ENCODE measurements at places on chromosomes 13 and 19.

- DNase-seq = no peak
These were observed 32.6 kb downstream of the KBTBD6 start for GRCh38 chr13:41099986-41100385.

GRCh38 chr19:3451451-3451866 lies 28.9 kb downstream of the SMIM24 start:
- DNase-seq = no peak

GRCh38 chr19:10648360-10648759 lies 5.8 kb upstream of the ILF3 start:
- no peak for DNase-seq

DNA sequence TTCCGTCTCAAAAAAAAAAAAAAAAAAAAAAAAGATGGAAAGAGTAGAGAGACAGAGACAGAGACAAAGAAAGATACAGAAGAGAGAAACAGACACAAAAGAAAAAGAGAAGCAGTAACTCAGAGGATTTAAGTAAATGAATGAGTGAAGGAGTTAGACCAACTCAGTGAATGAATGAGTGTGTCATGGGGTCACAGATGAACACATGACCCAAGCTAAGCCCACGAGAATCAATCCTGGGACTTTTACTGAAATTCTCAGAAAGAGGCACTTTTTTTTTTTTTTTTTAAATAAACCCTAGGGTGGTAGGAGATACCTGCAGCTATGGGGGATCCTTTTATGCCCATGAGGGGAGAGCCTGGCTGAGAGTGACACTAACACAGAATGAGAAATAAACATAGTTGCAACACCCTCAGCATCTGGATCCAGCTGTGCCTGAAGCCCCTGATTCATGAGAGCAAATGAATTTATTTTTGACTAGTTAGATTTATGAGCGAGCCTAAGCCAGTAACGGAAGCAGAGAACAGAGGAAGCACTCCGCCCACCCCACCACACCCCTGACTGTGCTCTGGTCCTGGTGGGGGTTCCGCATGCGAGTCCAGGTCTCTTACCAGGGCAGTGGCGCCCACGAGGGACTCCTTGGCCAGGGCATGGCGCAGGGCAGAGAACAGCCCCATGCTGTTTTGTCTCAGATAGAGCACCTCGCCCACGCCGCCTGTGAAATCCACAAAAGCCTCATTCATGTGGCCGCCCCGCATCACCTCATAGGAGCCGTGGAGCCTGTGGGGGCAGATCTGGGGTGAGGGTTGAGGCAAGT lies 4.6 kb downstream of the CAPN12 start:
- DNase-seq = no peak

DNA sequence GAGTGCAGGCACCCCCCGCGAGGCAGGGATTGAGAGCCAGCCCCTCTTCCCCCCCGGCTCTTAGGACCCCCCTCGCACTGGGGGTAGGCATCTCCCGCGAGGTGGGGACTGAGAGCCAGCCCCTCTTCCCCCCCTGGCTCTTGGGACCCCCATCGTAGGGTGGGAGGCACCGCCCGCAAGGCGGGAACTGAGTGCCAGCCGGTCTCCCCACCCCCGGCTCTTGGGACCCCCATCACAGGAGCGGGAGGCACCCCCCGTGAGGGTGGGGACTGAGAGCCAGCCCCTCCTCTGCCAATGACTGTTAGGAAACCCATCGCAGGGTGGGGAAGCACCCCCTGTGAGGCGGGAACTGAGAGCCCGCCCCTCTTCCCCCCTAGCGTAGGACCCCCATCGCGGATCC lies 363.4 kb upstream of the SPRY2 start:
- no peak for DNase-seq

GRCh38 chr13:106286811-106287210 lies 248.7 kb downstream of the EFNB2 start:
- DNase-seq = no peak

DNA sequence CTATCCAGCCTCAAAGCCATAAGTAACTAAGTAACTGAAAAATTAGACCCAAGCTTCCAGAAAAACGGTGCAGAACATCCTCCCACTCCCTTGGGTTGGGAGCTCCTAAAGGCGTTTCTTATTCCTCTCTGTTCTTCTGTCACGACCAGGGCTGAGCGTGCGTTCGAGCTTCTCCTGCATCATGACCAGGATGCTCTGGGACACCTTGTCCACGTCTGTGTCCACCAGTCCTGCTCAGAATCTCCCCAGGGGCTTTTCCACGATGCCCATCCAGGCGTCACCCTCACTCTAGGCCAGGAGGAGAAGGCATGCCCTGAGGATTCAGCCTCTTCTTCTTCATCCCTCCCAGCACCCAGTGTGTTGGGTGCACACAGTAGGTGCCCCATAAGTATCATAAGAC lies 37.8 kb upstream of the GAS6 start:
- DNase-seq = no peak

- DNase-seq = peak; percentile 36
These were observed 8.6 kb upstream of the CEACAM6 start for GRCh38 chr19:41746593-41747227.

- DNase-seq = no peak
These were observed 256.1 kb upstream of the MAB21L1 start for GRCh38 chr13:35732565-35732964.

DNA sequence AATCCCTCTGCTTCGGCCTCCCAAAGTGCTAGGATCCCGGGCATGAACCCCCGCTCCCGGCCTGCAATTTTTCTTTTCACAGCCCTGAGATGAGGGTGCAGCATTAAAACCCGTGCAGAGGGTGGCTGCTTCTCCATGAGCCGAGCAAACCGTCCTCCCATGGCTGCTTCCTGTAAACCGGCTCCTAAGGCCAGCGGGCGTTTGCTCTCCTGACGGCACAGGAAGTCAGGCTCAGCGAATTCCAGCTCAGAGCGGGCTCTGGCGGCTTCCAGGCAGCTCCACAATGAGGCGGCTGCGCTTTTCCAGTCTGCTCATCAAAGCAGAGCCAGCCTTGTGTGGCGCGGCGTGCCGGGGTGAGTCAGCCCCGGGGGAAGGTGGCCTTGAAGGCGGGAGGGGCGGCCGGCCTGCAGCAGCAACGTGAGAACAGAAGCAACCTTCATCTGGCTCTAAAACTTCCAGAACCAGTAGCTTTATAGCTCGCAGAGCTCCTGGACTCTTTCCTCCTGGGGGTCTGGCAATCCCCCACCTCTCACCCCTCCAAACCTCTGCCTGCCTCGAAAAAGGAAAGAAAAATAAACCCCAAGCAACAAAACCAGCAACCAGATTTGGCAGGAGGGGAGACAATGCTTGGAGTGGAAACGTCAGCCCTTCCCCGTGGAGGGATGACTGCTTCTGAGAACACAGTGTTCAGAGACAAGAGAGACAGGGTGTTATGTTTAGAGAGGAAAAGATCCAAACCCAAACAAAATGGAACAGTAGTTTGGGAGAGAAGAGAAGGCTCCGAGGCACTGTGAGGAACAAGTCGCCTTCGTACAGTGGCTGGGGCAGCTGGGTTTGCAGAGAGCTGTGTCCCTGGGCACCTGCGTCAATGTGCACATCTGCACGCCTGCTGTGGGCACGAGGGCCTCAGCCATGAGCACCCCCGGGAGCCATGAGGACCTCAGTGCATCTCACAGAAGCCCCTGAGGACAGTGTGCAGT lies 67.8 kb downstream of the GADD45B start:
- peak; percentile 99 for DNase-seq

DNA sequence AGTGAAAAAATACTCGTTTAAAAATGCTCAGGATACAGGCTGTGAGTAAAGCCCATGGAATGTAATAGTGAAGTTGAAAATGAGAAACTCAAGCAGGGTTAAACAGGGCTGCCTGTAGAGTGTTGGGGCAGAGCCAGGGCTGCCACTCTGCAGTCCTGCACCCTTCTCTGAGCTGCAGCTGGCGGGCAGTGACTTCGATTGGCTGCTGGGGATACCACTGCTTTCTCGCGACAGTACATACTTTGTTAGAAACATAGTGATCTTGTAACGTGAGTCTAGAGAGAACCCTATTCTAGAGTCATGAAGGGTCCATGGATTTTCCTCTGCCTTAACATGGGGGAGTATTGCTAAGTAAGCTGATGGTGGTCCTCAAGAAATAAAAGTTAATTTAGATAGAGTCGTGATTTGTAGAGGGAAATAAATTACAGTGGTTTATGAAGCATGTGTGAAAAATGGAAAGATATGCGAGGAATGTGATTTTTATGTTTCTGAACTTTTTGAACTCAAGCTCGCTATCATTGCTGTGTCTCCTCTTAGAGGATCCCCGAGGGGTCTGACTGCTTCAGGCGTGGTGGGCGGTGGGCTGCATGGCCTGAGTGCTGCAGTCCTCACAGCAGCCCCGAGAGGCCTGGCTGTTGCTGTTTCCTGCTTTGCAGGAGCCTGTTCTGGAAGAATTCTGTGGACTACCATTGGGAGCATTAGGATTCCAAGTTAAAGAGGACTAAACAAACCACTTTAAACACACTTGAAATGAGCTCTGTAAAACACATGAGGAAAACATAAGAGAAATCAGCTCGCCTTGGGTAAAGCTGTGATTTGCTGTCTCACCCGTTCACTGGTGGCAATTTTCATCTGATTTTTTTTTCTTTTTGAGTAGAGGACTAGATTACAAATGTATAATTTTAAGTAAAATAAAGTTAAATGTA lies 95.7 kb downstream of the ARHGEF7 start:
- DNase-seq = peak; percentile 91

GRCh38 chr19:1104311-1105007 lies 665 bp downstream of the GPX4 start:
- peak; percentile 59 for DNase-seq

- no peak for DNase-seq
These were observed 18.1 kb downstream of the CEACAM5 start for GRCh38 chr19:41726493-41726892.

All from astrocyte of the spinal cord (primary cell).